ENCODE measurements at places on chromosomes 4 and X. TPM values are rescaled to one million over a fixed set of nuclear protein-coding genes. Genes with fewer than 3 reads are reported as not detected.

DNA sequence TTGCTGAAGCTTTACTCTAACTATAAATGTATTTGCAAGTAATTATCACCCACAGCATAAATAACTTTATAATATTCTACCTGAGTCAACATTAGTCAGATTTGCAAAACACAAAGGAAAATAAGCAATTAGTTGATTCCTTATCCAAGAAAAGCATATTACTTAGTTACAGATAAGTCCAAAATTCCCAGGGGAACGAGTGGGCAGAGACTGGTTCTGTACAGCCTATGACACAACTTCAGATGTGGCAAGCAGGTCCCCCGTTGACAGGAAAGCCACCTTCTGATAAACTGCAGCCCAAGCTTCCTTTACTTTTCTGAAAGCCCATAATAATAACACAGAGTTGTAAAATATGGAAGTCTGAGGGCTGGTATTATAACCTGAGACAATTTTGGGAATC, 62.4 kb upstream of the NDP start:
- H3K4me1 ChIP-seq = no peaks in the 10 kb centered on the region
- no peak overlapping the region for H3K4me3 ChIP-seq
- DNase-seq = no peak
- no peaks in the 10 kb centered on the region for H3K36me3 ChIP-seq
- no peak overlapping the region for H3K27ac ChIP-seq

GRCh38 chr4:78207541-78207940, 150.4 kb downstream of the FRAS1 start:
- no peak overlapping the region for H3K27ac ChIP-seq
- H3K4me3 ChIP-seq = no peak overlapping the region
- no peaks in the 10 kb centered on the region for H3K4me1 ChIP-seq
- no peak for DNase-seq
- no peaks in the 10 kb centered on the region for H3K36me3 ChIP-seq

DNA sequence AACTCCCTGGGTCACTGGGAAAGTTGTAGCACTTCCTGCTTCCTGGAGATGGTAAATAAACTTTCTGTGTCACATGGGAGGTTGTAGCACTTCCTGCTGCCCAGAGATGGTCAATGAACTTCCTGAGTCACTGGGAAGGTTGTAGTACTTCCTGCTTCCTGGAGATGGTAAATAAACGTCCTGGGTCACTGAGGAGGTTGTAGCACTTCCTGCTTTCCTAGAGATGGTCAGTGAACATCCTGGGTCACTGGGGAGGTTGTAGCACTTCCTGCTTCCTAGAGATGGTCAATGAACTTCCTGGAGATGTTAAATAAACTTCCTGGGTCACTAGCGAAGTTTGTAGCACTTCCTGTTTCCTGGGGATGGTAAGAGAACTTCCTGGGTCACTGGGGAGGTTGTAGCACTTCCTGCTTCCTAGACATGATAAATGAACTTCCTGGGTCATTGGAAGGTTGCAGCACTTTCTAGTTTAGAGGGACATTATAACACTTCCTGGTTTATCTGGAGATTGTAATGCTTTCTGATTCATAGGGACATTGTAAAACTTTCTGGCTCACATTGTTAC, 62.3 kb upstream of the CD99 start:
- H3K27me3 ChIP-seq = no peaks in the 10 kb centered on the region
- H3K4me1 ChIP-seq = no peaks in the 10 kb centered on the region
- no peak overlapping the region for H3K27ac ChIP-seq
- no peak for DNase-seq
- peaks cover 3% of the 10 kb centered on the region for H3K36me3 ChIP-seq

Gene OTC
- total RNA-seq = 0.04 TPM

Gene PPP4R3C
- not detected for total RNA-seq

Gene FAM9B
- not detected for total RNA-seq

Gene AFP
- 1.2 TPM for total RNA-seq

Data from muscle of leg (tissue), 16 donors.